ENCODE measurements at places on chromosomes 13 and 19.

GRCh38 chr19:30602661-30603350 is 230.6 kb downstream of the ZNF536 start:
- DNase-seq: no peak

GRCh38 chr19:33512580-33513137 is 8.9 kb downstream of the PEPD start:
- DNase-seq: no peak

GRCh38 chr19:38561658-38562057 is 56.1 kb downstream of the MAP4K1 start:
- no peak for DNase-seq

- no peak for DNase-seq
Measured at GRCh38 chr13:110227416-110227815, 79.5 kb downstream of the COL4A1 start.

DNA sequence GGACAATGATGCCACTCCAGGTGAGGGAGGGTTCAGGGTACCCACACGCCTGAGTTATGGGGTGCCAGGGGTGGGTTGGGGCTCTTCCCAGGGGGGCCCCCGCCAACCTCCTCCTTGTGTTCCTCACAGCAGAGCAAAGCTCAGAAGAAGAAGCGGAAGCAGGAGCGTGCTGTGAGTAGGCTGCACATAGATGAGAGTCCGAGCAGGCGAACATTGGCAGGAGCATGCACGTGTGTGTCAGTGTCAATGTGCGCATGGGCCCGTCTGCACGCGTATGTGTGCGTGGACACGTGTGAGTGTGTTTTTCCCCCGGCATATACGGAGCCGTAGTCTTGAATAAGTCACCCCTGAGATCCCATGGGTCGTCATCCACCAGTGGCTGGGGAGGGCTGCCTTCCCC is 12.4 kb upstream of the USE1 start:
- no peak for DNase-seq

DNA sequence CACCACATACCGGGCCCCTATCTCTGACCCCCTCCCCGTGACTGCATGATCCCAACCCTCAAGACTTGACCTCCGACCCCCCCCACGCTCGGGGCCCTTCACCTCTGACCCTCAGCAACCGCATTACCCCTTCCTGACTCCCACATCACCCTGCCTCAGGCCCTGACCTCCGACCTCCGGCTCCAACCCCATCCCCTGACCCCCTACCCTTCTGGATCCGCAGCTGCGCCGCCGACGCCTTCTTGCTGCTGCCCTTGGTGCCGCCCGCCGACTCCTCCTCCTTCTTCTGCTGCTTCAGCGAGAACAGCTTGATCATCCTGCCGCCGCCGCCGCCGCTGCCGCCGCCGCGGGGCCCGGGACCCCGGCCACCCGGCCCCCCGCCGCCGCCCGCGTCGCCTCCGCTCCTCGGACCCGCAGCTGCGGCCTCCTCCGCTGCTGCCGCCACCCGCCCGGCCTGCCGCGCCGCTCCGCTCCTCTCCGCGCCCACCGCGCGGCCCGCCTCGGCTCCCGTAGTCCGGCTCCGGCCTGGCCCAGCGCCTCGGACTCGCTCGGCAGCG is at the start of gene UBE2M:
TSS of gene UBE2M (minus strand) at position 546 of the 557 bp plus-strand sequence. CDS start at position 316, 230 bp downstream.
- peak; percentile 66 for DNase-seq

GRCh38 chr13:78376033-78376432 is 227.3 kb downstream of the POU4F1 start:
- no peak for DNase-seq

DNA sequence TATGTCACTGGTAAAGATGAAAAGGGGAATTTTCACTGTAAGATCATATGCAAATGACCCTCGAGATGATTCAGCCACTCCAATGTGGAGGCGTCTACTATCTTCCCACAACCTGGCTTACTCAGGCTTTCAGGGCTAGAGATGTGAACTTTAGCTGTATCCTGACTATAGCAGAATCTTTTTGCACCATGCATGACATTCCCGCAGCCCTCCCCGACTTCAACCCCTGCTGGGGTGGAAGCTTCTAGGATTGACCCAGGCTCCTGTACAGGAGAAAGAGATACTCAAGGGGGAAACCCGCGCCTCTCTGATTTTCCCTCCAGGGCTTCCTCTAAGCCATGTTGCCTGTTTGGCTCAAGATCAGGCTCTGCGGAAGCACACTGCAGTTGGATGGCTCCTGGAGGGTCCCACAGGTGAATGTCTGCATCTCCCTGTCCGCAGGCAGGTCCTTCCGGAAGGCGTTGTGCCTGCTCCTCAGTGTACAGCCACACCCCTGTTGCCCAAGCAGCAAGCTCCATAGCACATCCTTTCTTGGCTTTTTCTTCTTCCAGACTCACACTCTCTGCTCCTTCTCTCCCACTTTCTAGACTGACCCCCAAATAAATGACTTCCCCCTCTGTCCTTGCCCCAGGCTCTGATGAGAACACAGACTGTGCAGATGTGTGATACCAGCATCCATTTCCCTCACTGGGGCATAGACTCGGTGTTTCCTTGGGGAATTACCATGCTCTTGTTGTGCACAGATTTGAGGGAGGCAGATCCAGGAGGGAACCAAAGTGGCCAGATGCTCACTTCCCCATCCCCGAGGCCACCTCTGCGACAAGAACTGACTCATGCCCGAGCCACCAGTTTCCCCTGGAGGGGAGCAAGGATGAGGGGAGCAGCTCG is 29.1 kb upstream of the POP4 start:
- peak; percentile 20 for DNase-seq

DNA sequence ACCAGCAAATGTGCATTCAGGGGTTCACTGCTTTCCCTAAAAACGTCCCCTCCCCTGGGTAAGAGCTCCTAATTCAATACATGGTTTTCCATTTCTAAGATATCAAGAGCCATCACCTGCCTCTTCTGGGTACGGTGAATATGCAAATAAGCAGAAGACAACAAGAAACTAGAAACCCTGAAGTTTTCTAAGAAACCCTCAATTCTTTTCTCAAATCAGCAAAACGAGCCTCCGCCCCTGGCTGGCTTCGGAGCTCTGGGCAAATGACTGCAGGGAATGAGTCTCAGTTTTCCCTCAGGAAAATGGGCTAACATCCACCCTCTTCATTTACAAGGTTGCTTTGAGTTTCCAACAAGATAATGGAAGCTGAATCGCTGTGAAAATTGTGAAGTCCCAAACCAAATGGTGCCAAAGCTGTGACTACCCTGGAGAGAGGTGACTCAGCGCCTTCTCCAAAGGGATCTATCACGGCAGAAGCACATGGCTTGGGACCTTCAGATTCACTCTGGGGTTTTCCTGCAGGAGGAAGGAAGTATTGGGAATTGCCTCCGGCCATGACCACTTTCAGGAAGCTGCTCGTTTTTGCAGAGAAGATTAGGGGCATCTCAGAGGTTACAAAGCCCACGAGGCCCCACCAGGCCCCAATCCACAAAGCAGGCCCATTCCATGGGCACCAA is 26.6 kb downstream of the KLF2 start:
- DNase-seq: no peak

DNA sequence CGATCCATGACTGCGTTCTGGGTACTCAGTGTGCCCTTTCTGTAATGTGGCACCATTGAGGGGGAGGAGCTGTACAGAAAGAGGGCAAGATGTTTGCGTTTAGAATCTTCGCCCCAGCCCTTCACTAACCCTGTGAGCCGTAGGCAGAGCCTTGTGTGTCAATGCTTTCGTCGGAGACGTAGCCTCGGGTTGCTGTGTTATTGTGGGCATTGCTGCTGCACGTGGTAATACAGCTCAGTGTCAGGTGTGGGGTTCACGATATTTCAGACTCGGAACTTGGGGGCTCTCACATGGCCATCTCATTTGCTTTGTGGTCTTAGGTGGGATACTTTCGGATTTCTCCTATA is 6.1 kb downstream of the RPS9 start:
- DNase-seq: no peak

GRCh38 chr19:32396046-32396652 is 9.4 kb upstream of the DPY19L3 start:
- DNase-seq: no peak

GRCh38 chr19:15396436-15396835 is 16.8 kb upstream of the AKAP8 start:
- DNase-seq: no peak

DNA sequence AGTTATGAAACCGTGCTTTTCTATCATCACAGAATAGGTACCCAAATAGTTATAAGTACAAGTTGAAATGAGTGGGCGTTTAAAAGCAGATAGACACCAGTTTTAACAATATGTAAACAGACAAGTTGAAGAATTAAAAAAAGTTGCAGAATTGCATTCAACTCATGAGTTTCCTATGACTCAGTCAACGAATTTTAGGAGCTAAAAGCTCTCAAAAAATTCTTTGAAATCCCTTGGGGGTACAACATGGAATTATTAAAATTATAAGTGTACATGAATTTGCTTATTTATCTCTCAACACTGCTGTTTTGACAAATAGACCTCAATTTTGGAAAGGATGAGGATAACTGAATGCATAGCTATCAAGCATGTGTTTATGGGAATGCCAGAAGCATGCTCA is 693.4 kb downstream of the PCDH9 start:
- no peak for DNase-seq

DNA sequence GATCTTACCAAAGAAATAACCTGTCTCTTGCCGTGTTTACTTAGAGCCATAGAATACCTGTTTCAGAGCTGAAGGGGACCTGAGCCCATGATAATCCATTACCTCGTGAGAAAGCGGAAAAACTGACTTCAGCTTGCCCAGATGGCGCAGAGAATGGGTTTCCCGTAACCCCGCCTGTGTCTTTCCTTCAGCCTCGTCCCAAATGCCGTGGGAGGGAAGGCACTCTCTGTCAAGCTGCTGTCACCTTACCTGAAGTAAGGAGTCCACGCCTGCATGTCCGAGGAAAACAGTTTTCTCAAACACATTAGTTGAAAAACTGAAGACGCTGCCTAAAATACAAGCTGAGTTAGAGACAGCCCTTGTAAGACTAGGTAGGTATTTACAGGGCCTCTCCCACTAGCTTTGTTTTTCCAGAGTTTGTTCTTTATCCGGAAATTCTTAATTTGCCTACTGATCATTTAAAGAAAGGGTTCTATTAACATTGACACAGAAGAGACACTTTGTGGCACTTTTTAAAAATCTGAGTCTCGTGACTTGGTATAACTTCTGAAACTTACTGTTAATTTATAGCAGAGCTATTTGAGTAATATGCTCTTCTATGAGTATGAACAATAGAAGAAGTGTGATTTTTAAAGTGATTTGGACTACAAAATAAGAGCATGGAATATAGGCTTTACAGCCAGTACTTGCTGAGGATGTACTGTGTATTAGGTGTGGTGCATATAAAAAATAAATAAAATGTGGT is 1.3 kb upstream of the INTS6 start:
- no peak for DNase-seq

GRCh38 chr19:8308891-8309291 is 733 bp upstream of the CD320 start:
- no peak for DNase-seq

DNA sequence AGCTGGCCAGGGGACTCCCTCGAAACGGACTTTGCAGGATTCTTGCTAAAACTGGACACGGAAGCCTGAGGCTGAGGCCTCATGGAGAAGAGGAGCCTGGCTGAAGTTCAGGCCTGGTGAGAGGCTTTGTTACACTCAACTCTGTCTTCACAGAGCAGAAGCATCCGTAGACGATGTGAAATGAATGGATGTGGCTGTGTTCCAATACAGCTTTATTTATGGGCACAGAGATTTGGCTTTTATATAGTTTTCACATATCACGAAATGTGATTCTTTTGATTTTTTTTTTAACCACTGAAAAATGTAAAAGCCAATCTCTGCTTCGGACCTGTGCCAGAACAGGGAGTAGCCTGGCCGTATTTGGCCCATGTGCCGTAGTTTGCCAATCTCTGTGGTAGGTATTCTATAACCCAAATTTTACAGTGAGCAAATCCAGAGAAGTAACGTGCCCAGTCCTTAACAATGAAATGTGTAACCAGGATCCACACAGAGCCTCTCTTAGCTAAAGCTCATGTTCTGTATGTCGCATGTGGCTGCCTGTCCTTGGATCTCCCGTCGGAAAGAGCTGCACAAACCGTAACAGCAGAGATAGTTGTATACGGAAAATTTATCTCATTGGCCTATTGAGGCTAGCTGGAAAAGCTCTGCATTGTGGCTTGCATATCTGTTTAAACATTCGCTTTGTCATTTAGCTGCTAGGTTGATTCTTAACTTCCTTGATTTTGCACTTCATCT is 171.6 kb upstream of the RNF113B start:
- DNase-seq: no peak

DNA sequence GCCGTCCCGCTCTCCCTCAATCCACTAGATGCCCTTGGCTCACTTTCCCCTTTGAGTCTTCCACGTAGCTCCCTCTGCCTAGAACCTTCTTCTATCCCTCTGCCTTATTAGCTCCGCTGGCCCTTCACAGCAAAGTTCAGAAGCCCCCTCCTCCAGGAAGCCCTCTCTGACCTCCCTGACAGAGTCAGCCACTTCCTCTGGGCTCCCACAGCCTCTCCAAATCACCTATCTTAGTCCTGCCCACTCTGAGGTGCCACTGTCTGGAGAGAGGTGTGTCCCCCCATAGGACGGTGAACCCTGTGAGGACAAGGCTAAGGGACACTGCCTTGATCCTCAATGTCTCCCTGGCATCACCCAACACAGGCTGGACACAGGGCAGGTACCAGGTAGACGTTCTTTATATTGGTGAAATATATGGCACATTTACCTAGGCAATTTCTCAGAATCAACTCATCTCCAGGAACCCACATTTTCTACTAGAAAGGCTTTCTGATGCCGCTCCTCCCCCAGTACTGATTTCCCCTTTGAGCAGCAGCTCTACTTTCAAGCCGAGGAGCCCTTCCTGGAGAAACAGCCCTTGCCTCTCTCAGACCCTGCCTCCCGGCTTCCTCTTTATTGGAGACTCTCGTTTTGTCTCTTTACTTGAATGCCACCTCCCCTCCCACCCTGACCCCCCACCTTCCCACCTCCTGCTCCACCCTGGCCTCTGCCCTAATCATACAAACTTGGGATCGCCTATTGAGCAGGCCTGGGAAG is 3.4 kb upstream of the TGFB1 start:
- no peak for DNase-seq

- peak; percentile 91 for DNase-seq
Measured at GRCh38 chr19:45076029-45076850, at the start of gene ZNF296. TSS of gene ZNF296 (minus strand) at chr19:45076478. CDS start at chr19:45076373, 105 bp downstream.

DNA sequence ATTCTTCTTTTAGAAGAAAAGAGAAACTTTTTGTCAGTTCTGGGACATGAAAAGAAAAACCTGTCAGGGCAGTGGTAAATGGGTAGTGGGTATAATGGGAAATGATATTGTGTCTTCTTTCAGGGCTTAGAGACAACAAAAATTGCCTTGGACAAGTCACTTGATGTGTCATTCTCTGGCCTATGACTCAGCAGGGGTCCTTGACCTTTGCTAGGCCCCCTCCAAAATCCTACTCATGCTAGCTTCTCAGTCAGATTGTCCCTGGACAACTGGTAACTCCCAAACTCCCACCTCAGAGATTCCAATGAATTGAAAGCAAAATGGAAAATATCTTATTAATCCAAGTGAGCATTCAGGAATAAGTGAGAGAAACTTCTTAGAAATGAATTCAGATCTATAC is 258.8 kb upstream of the SPRY2 start:
- no peak for DNase-seq

- DNase-seq: peak; percentile 41
Measured at GRCh38 chr19:15072930-15073647, 8.9 kb upstream of the OR1I1 start.

Measured in H9 (cell line).